ENCODE measurements at places on chromosomes 3 and 15.

DNA sequence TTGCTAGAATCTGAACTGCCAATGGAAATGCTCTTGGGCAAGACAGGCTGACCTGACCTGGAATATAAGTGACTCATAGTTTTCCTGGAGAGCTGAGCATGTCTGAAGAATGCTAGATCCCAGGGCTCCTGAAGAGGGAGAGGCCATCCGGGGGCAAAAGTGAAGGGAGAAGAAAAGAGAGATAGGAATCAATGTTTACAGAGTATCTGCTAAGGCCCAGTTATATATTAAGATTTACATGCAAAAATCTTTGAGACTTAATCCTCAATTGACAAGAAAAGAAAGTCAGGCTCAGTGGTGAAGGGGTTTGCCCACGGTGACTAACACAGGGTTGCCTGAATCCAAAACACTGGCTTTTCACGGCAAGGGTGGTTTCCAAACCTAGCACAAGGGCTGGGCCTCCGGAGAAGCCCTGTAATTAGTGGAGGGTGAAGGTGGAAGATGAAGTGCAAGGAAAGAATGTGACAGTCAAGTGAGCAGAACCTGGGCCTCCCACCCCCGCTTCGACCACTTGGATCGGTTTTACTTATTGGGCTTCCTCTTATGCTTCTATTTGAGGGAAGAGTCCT, 91.7 kb upstream of the FGF12 start:
- peak; percentile 64 for DNase-seq

DNA sequence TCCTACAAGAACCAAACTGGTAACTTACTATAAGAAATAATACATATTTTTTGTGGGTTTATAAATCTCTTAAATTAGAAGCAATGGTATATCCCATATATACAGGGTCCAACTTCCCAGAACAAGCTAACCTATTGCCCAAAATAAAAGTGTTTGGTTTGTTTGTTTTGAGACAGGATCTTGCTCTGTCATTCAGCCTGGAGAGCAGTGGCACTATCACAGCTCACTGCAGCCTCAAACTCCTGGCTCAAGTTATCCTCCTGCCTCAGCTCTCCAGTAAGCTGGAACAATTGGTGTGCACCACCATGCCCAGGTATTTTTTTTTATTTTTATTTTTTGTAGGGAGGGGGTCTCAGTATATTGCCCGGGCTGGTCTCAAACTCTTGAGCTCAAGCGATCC, 135.4 kb downstream of the TFDP2 start:
- DNase-seq, result no peak

- no peak for DNase-seq
These were observed 139.5 kb upstream of the SLC2A2 start for GRCh38 chr3:171165983-171166382.

- DNase-seq, result peak; percentile 24
These were observed 15.6 kb downstream of the CADM2 start for GRCh38 chr3:84974347-84974746.

Data from umbilical cord (tissue), 2 donors.